SK-N-SH treated with all-trans-retinoic acid at 6 μM for 48 hours (cell line): ENCODE measurements at places on chromosomes 11 and 22.

- no peak for ATAC-seq
Observed at GRCh38 chr22:38190581-38190980, 9.0 kb upstream of the PLA2G6 start.

DNA sequence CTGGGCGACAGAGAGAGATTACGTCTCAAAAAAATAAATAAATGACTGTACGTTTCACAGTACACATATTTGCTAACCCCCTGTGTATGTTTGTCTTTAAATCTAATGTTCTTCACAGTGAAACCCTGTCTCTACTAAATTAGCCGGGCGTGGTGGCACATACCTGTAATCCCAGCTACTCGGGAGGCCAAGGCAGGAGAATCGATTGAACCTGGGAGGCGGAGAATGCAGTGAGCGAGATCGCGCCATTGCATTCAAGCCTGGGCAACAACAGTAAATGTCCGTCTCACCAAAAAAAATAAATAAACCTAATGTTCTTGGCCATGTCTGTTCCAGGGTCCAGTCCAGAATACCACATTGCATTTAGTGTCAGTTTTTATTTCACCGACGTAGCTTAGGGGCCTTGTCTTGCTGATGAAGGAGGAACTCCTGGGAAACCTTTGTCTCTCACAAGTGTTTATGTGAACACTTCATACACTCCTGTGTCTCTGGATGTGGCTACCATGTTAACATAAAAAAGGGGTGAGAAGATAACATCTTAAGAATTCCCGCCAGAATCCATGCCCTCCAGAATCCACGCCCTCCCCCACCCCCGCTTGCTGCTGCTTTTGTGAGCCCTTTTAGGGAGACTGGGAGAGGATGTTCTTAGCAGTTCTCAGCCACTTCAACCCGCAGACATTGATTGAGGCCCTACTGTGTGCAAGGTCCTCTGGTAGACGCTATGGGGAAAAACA lies 5.0 kb upstream of the SERHL2 start:
- ATAC-seq: no peak

GRCh38 chr11:78203184-78203583 lies 14.5 kb downstream of the USP35 start:
- no peak for ATAC-seq

DNA sequence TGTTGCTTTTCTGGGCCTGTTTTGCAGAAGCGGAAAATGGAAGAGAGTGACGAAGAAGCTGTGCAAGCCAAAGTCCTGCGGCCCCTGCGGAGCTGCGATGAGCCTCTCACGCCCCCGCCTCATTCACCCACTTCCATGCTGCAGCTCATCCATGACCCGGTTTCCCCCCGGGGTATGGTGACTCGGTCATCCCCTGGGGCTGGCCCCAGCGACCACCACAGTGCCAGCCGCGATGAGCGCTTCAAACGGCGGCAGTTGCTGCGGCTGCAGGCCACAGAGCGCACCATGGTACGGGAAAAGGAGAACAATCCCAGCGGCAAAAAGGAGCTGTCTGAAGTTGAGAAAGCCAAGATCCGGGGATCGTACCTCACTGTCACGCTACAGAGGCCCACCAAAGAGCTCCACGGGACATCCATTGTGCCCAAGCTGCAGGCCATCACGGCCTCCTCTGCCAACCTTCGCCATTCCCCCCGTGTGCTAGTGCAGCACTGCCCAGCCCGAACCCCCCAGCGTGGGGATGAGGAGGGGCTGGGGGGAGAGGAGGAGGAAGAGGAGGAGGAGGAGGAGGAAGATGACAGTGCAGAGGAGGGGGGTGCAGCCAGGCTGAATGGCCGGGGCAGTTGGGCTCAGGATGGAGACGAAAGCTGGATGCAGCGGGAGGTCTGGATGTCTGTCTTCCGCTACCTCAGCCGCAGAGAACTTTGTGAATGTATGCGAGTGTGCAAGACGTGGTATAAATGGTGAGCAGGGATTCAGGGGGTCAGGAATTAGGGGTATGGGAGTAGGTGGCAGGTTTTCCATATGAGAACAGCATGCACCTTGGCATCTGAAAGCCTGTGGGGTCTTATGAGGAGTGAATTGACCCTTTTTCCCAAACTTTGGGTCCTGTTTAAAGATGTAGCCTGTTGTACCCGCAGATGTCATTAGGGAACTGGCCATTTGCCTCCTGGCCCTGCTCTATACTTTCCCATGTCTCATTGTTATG lies 15.9 kb upstream of the GRK2 start:
- no peak for ATAC-seq

DNA sequence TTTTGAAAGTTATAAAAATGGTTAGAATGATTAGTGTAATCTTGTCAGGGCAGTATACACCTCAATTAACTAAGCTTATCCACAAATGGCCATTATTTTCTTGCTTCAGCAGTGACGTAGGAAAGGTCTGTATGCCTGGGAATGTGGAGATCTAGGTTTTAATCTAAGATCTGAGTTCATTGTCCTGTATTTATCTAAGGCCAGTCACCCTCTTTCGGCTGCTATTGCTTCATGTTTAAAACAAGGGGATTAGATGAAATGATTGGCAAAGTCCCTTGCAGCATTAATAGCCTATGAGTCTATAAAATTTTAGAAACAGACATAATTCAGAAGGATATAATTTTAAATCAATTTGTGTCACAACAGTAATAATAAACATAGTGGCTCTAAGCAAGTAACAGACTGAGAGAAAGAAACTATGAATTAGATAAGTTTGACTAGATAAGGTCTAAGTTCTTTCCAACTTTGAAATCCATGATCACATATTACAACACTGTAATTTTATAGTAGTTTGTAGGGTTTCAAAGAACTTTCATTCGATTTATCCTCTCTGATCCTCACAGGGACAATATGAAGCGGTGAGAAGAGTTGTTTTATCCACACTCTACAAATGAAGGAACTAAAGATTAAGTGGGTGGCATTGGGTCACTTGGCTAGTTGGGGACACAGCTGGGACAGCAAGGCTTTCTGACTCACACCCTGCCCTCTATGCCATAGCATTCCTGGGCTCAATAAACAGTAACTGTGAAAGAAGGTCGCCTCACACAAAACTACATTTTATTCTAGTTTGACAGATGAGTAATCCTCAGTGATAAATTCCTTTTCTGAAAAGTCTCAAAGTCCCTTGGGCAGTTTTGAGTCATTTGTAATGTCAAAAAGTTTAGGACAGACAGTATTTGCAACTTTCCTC lies 60.6 kb upstream of the RDX start:
- ATAC-seq: peak; percentile 67

DNA sequence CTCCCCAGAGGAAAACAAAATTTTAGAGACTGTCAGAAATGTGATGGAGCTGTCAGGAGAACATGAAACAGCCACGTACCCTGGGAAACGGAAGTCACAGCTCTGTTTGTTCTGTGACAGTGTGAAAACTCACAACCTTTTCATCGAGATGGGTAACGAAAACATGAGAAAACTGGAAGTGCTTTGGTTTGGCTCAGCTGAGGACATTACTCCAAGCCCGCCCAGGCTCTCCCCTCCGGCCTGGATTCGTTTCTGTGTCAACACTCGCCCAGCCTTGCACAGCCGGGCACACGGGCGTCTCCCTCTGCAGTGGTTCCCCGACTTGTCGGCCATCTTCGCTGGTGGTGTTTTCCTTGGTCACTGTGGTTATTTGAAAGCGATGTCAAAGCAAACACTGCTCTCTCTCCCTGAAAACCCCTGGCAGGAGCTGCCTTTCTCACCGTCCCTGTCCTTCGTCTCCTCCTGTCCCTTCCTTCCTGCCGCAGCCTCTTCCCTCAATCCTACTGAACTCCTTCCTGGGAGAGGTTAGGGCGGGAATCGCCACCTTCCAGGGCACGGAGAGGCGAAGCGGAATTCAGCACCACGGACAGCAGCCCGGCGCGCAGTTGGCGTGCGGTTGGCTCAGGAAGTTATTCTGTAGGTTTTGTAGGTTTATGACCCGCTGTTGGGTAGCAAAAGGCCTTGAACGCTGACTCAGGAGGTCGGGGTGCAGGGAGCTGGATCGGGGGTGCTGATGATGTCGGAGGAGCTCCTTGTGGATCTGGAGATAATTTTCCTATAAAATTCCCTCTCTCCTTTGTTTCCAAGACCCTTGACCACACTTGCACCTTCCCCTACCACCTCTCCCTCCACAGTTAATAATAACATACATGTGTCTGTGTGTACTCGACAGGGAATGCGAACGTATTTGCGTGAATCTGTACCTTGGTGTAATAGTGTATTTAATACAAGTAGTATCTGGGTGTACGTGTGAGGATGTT lies 13.1 kb upstream of the RPS19BP1 start:
- no peak for ATAC-seq

- ATAC-seq: no peak
Observed at GRCh38 chr11:100808904-100809491, 121.9 kb downstream of the ARHGAP42 start.

- peak; percentile 33 for ATAC-seq
Observed at GRCh38 chr11:61332281-61332796, 566 bp downstream of the DDB1 start.

DNA sequence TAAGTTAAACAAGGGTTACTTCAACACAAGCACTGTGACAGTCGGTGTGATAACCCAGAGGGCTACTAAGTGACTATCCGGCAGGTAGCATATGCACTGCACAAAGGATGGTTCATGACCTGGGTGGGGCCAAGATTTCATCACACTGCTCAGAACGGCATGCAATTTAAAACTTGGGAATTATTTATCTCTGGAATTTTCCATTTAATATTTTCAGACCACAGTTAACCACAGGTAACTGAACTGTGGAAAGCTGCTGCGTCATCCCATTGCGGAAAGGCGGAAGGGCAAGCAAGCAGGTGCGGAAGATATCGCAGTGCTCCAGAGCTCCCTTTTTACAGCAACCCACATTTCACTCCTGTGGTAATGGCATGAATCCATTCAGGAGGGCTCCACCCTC lies 540.8 kb downstream of the INSC start:
- ATAC-seq: no peak

- ATAC-seq: no peak
Observed at GRCh38 chr11:11660363-11660740, 38.5 kb upstream of the GALNT18 start.

DNA sequence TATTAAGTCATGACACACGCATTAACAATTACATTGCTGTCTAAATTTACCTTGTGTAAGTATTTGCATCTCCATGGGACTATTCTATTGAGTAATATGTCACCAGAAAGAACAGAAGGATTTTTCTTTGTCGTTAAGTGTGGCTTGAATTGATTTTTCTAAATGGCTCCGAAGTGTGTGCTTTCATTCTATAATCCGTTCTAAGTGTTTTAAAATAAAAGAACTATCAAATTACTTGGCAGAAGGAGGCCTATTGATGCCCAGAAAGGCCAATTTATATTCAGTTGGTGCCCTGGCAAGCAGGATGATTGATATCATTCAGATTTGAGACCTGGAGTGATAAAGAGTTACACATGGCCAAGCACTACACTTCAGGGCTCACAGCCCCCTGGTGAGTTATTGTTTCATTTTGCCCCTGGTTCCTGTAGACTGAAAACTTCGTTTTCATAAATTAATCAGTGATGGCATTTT lies 538.9 kb upstream of the ANO5 start:
- no peak for ATAC-seq

GRCh38 chr11:114088216-114088615 lies 28.7 kb downstream of the ZBTB16 start:
- ATAC-seq: no peak

DNA sequence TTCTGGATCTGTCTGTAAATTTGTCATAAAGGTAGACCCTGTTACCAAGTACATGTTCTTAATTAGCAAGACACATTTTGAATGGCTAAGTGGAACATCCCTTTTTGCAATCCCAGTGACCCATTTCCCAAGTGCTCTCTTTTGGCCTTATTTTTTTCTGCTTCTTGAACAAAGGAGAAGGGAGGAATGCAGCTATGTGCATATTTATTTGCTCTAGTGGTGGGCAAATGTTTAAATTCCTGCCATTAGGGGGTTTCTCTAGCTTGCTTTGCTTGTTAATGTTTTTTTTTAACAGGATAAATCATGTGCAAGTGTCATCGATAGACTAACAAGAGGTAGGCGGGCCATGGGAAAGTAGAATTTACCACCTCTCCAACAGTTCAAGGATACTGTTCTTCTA lies 135.7 kb downstream of the COMMD9 start:
- no peak for ATAC-seq

- peak; percentile 89 for ATAC-seq
Observed at GRCh38 chr11:110896358-110896757, 184.1 kb upstream of the ARHGAP20 start.

DNA sequence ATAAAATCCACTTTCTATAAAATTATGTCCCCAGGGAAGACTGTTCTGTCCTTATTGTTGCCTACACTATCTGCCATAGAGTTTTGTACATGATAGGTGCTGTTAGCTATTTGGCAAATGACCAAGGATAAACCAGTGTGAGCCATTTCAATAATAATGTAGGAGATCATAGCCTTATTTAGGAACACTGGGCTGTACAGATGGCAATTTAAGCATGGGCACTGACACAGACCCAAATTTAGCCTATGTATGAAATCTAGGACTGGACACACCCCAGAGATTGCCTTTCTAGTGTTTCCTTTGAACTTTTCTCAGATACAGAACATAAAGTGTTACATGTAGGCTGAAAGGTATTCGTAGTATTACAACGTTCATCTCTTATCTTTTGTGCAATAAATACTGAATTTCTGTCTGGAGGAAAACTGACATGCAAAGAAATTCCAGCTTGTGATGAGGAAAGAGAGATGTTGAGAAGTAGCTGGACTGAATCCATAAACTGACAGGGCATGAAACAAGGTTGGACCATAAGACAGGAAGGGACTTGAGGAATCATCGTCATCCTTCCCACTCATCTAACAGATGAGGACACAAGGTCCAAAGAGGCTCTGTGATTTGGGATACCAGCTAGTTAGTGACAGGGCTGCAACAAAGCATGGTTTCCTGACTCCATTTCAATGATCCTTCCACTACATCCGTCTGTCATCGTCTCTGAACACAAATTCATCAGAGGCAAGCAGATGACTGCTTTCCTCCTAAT lies 60.3 kb downstream of the TMPRSS5 start:
- no peak for ATAC-seq

GRCh38 chr11:68770781-68771180 lies 19.5 kb upstream of the TESMIN start:
- no peak for ATAC-seq

DNA sequence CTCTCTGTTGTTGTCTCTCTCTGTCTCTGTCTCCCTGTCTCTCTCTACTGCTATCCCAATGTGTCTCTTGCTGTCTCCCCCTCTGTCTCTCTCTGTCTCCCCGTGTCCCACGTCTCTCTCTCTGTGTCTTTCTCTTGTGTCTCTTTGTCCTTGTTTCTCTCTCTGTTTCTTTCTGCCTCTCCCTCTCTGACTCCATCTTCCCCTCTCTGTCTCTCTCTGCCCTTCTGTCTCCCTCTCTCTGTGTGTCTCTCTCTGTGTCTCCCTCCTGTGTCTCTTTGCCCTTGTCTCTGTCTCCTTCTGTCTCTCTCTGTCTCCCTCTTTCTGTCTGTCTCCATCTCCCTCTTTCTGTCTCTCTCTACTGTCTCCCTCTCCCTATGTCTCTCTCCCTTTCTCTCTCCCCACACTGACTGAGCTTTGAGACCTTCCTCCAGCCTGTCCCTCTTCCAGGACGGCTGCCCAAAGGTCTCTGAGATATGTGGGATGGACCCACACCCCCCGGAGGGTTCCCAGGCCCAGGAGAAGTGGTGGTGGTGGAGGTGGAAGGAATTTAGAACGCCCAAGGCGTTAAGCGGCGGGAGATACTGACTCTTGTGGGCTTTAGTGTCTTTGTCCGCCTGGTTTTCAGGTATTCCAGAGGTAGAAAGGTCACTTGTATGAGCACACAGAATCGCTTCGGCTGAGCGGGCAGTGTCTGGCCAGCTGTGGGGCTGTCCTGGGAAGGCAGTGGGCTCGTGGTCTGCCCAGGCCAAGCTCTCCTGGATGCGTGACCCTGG lies 65.5 kb upstream of the CCND1 start:
- ATAC-seq: no peak

- no peak for ATAC-seq
Observed at GRCh38 chr11:72710278-72710677, 36.1 kb upstream of the PDE2A start.
